ENCODE measurements at places on chromosomes 2 and 18.

GRCh38 chr18:58787536-58788149, 77.0 kb upstream of the ZNF532 start:
- DNase-seq, result no peak

- no peak for DNase-seq
Observed at GRCh38 chr18:37297106-37297505, 268.5 kb downstream of the CELF4 start.

DNA sequence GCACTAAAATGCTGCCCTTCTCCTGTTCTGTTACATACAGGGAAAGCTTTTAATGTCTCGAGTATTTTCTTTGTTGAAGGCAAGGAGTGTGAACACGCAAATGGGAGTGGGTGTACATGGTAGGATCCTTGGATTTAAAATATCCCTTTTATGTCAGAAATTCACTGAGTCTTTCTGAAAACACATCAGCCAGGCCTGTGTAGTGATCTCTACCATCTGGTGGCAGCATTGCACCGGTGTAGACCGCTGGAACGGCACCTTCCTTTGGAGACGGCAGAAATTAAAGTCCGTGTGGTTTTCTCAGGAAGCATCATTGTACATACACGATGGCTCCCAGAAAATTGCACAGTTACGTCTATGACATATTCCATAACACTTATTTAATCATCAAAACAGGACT, 515.8 kb downstream of the GALR1 start:
- no peak for DNase-seq

DNA sequence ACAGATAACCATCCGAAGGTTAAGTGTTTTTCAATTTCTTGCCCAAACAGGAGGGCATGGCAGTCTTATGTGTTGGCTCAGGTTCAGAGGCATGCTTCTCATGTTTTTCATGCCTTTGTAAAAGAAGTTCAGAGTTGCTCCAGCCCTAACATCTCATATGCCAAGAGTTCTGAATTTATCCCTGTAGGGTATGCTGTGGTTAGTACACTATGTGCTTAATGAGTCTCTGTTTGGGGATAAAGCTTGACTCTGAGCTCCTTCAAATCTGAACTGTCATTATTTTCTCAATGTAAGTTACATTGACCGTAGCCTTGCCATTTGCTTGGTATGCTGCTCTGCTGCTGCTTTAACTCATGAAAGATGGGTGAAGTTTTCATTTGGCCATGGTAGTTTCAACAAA, 67.9 kb upstream of the PNPT1 start:
- no peak for DNase-seq

- no peak for DNase-seq
Observed at GRCh38 chr2:20012282-20013125, at the start of gene MATN3. TSS of gene MATN3 (minus strand) at chr2:20012668. CDS start at chr2:20012631, 37 bp downstream.

GRCh38 chr18:58545338-58546296, 83.3 kb downstream of the ALPK2 start:
- no peak for DNase-seq

DNA sequence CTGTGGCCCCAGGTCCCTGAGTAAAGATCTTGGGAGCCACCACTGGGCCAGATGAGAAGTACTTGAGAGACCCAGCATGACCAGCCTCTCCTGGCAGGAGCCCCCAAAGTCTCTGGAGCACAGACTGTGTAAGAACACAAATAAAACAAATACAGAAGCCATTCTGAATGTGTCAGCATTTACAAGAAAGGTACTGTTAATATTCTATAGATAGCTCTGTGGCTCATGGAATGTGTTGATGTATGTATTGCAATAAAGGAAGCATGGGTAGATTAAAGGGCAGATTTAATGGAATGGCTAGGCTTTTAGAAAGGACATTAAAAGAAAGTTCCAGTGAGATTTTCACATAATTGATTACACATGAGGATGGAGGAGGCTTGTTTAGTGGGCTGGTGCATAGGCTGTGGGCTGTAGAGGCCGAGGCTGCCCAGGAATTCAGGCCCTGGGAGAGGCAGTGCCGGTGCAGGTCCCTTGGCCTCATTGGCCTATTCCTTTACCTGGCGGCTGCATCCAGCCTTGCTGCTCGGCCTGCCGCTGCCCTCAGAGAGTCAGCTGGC, 127.7 kb upstream of the DLX2 start:
- no peak for DNase-seq

GRCh38 chr2:240960971-240961876, 37.2 kb upstream of the SNED1 start:
- no peak for DNase-seq

- no peak for DNase-seq
Observed at GRCh38 chr2:72180351-72180750, 32.7 kb upstream of the CYP26B1 start.

DNA sequence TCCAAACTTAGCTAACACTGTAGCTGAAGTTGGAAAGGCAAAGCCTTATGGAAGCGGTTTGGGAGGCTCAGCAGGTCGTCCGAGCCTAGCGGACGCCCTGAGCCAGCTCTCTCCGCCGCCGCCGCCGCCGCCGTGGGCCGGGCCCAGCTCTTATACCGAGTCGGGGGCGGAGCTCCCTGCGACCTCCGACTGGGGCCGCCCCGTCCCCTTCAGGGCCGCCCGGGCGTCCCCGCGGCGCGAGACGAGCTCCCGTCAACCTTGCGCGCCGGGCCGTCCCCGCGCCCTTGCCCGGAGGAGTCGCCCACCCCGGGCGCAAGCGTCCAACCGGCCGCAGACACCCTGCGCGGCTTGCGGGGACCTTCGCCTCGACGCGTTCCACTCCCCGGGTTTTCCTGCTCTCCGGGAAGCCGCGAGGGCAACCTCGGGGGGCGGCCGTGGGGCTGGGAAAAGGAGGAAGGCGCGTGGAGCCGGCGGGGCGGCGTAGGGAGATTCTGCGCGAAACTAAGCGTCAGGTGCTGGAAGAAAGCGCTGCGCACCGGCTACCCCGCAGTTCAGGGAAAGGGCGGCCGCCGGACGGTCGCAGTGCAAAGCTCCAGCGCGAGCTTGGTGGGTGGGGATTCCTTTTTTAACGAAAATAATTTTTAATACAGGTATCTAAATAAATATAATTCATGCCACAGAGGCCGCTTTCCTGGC, at the start of gene SLC40A1:
TSS of gene SLC40A1 (minus strand) at position 129 of the 696 bp plus-strand sequence. CDS start 326 bp downstream, outside the sequence.
- DNase-seq, result peak; percentile 68

- no peak for DNase-seq
Observed at GRCh38 chr2:29275186-29275585, 160.0 kb downstream of the CLIP4 start.

DNA sequence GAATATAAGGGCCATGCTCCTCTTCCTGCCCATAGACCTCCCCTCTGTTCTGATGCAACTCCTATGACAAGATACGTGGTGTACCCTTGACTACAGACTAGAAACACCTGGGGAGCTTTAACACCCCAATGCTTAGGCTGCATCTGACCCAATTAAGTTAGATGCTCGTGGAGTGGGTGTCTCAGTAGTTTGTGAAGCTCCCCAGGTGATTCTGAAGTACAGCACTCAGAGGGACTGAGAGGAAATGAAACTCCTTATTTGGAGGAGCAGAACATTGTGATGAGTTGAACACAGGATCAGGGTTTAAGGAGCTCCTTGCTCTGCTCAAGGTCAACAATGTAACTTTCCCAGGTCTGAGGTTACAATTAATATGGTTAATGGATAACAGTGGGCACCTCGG, 80.3 kb upstream of the TTC39C start:
- DNase-seq, result no peak

DNA sequence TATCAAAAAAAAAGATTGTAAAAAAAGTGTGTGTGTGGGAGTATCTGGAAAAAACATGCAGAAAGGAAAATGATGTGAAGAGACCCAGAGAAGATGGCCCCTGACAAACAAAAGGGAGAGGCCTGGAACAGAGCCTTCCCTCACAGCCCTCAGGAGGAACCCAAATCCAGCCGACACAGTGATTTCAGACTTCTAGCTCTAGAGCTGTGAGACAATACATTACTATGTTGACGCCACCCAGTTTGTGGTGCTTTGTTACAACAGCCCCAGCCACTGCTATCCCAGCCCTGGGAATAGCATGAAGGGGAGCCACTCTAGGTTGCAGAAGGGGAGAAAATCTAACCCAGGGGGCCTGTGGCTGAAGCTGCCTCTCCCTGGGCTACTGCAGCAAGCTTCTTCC, 59.0 kb upstream of the ZBTB7C start:
- no peak for DNase-seq

GRCh38 chr2:29213888-29214291, 98.7 kb downstream of the CLIP4 start:
- DNase-seq, result no peak

DNA sequence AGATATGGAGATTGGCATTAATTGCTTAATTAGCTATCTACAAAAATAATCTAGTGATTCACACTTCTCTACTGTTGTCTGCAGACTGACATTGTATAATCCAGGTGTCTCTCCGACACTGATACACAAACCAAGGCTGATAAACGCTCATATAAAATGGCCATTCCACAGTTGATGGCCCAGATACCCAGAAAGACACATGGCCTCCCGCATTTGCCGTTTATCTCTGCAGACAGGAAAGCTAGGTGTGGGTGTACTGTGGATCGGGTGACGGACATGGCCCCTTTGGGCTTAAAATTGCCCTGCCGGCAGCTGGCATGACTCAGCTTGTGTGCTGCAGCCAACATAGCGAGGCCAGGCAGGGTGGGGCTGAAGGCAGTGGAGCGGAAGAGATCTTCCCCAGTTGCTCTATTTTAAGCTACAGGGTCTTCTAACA, 18.5 kb downstream of the PMAIP1 start:
- no peak for DNase-seq

DNA sequence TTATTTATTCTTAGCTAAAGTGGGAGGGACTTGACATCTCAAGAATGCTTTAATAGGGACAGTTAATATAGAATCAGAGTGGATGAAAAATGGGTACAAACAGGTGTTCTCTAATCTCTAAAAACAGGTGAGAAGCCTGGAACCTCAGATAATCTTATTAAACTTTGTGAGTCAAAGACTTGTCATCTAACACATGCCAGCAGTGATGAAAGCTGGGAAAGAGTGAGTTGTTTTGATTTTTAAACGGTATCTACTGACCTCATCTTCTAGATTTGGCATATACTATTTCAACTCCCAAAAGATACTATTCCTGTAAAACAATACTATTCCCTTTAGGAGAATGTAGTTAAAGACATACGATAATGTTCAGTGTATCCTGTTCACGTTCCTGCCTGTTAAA, 103.4 kb downstream of the CCDC141 start:
- DNase-seq, result no peak

- peak; percentile 24 for DNase-seq
Observed at GRCh38 chr2:66434679-66435548, at the start of gene MEIS1. TSS of gene MEIS1 (plus strand) at chr2:66435125. CDS start at chr2:66435857, 732 bp downstream.

DNA sequence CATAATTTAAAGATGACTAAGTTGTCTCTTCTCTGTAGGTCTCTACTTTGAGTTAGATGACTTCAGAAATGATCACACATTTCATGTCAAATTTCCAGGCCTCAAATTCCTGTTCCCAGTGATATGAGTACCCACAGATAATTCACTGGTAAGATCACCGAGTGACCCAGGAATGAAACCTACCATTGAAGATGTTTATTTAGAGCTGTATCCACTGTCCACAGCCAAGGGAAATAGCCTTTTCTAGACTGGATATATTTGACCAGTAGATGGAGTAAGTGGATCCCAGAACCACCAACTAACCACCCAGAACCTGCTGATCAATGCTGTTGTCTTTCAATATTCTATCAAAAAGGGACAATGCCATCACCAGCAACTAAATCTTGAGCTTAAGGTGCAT, 238.8 kb downstream of the SLC8A1 start:
- no peak for DNase-seq

DNA sequence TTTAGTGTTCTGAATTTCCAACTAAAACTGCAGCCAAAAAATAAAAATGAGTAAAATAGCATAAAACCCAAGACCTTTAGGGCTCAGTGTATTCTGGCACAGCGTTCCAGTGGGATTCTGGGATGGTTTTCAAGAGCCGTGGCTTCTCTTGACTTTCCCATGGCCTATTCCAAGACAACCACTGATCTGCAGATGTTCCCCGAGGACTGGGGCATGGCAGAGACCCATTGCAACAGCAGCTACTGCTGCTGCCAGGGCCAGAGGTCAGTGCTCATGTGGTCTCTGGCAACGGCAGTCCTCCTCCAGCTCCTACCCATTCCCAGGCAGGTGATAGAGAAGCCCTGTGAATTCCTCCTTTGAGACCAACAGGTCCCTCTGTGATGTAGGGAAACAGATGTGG, 26.8 kb downstream of the TNP1 start:
- DNase-seq, result no peak

DNA sequence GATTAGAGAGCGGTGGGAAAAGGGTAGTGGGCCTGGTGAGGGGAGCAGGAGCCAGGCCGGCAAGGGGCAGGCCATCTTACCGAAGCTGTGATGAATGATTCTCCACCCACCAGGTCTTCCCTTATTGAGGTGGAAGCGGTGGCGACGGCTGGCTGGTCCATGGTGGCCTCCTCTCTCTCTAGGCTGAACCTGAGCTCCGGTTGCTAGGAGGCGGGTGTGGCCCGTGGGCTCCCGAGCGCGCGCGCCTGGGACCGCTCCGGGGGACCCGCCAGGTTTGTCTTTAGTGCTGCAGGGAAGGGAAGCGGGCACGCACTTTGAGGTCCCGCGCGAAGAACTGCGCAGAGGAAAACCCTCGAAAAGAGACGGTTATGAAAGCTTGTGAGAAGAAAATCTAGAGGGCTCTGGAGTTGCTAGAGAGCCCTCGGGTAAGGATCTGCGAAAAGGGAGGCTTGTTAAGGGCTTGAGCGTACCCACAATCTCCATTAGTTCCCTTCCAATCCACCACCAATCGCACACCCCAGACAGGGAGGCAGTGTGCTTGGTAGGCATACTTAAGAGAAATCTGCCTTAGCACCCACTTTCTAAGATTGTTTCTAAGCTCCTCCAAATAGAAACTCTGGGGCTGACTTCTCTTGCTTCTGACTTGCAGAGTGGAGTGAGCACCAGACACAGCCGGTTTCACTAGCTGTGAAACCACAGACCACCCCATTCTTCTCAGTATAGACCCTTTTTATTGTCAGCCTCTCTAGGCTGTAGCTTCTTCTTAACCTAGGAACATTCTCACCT, at the start of gene STPG4:
TSS of gene STPG4 (minus strand) at position 218 of the 786 bp plus-strand sequence. CDS start at position 161, 57 bp downstream.
- DNase-seq, result no peak

DNA sequence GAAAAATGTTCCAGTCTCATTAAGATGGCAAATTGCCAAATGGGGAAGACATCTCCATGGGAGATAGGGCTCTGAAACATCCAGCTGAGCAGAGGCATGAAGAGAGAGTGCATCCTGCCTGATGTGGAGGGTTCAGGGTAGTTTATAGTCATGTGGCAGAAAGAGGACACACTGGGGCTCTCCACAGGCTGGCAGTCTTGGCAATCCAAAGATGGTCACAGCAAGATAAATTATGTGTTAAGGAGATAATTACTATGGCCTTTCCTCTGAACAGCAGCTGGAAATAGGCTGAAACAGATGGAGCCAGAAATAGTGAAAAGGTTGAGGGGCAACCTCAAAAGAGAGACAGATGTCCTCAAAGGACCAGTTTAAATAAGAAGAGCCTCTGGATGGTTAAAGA, 97.2 kb downstream of the DCC start:
- DNase-seq, result no peak

GRCh38 chr2:105114551-105114950, 76.7 kb downstream of the MRPS9 start:
- DNase-seq, result peak; percentile 39
